ENCODE measurements at places on chromosomes 6 and 20.

DNA sequence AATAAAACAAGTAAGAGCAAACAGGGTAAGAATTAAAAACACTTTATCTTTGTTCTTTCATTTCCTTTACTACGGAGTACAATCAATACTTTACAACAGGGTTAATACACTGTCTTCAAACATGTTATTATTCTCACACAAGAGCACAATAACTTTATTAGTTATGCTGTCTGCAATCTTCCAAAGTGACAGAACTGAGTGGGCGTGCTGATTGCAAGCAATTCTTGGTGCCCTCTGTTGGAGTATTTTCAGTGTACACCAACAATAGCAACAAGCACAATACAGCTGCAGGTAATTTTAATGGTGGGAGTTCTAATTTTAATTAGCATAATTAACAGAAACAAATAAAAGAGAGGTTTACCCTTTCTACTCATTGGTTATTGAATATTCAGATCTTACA is 33.9 kb upstream of the PTPRK start:
- DNase-seq, result no peak

GRCh38 chr6:141884850-141885249 is 247.9 kb upstream of the GJE1 start:
- no peak for DNase-seq

DNA sequence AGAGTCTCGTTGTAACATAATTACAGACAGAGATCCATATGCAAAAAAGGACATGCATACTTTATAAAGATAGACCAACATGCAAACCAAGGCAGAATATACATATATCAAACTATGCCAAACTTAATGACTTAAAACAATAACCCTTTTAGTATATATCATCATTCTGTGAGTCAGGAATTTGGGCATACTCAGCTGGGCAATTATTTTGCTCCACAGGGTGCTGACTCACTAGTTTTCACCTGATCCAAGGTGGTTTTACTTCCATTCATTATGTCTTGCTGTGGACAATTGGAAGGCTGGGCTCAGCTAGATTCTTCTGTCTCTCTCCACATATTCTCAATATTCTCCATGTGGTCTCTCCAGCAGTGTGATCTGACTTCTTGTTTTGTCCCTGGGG is 41.2 kb upstream of the RNF146 start:
- no peak for DNase-seq

GRCh38 chr6:73177221-73177944 is 47.9 kb downstream of the KHDC1L start:
- no peak for DNase-seq

DNA sequence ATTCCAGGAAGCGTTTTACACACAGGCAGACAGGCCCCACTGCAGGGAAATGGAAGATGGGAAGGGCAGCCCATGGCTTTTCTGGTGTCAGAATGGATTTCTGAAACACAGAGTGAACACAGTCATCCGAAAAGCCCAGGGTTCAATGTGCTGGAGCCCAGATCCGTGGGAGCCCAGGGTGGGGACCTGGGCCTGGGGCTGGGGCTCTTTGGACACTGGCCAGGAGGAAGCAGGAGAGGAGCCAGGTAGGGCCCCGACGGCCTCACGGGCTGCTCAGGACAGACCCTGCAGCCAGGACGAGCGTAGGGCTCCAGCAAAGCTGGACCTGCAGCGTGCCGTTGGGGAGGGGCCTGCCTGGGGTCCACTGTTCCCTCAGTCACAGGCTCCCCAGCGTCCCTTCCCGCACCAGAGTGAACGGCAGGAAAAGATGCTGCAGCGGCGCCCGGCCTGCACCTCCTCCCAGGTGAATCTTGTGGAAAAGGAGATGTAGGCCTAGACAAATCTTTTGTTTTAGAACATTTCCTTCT is 24.3 kb upstream of the LSM14B start:
- no peak for DNase-seq

GRCh38 chr6:145147559-145147958 is 587.8 kb downstream of the EPM2A start:
- DNase-seq, result no peak

- DNase-seq, result no peak
These were observed 35.6 kb downstream of the CNKSR3 start for GRCh38 chr6:154474648-154475428.
